ENCODE measurements at places on chromosomes 5 and 9.

DNA sequence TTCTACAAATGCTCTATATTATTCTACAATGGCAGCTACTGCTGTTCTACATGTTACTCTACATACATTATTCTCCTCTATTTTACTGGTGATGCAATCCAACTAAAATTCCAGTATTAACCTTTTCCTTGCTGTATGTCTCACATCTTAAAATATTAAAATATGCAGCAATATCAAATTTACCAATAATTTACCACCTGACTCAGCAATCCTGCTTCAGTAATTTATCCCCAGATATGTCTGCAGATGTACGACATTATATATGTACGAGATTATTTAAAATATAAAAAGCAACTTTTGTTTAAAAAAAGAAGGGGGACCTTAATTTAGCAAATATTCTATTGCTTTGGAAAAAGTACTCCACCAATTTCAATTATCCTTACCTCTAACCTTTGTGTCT, 11.6 kb downstream of the KIF3A start:
- no peak for DNase-seq

DNA sequence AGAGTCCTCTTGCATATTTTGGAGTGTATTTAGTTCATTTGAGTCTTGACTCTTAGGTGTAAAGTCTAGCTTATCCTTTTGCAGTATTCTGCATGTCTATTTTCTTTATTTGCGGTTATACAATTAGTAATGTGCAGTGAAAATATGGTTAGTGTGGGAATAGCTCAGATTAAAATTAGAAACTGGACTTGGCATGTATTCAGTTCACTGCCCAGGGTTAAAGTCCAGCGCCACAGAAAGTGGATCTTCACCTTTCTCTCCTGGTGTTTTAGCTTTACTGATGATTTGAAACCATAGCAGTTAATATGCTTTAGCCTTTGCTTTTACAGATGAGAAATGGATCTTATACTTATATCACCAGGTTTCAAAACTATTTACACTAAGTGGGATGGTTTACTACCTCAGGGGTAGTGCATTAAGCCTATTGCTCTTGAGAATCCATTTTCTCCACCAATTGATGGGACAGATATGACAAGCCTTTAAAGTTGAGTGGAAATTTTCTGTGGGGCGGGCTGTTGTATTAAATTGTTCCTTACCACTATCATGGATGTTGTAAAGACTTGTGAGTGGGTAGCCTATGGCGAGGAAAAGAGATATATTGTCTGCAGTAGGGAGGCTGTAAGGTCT, 48.9 kb downstream of the PBX3 start:
- DNase-seq, result no peak

- no peak for DNase-seq
Observed at GRCh38 chr5:143217065-143217803, 186.3 kb downstream of the NR3C1 start.

- no peak for DNase-seq
Observed at GRCh38 chr5:96761618-96762017, 46.1 kb downstream of the ERAP1 start.

GRCh38 chr9:107942291-107942690, 452.7 kb upstream of the KLF4 start:
- no peak for DNase-seq

- DNase-seq, result no peak
Observed at GRCh38 chr5:17379100-17379951, 118.7 kb upstream of the TAF11L2 start.

DNA sequence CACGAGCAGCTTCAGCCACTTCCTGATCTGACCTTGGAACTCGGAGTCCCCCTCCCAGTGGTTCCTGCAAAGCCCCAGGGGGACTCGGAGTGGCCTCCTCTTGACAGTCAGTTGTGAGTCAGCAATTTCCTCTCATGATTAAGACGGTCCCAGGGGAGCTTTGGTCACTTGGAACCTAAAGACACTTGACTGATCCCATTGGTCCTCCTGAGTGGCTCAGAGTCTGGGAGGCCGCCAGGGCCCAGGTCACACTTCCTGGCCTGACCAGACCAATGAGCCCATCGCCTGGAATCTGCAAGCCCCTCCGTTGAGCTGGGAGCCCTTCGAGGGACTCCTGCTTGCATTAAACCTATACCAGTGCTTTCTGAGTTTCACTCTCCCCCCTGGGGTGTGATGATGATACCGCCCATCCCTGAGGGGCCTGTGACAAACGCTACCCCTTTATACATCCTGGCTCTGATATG, 29.1 kb downstream of the TSPAN17 start:
- no peak for DNase-seq
